Thoracic aorta (tissue), 2 donors: ENCODE measurements at places on chromosomes 7 and 10.

DNA sequence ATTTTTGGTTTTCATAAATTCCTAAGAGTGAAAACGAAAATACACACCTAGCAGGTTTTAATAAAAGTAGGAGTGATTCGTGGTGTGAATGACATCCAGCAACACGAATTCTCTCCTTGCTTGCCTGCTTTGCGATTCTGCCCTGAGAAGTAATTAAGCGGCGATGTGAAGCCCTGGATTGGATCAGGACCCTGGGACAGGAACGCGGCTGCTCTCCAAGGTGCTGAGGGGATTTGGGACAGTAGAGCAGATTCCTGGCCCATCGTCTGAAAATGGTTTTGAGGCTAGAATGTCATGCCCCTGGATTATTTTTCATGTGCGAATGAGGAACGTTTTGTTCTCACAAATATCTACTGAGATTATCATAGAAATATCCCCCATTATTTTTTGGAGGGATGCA, 7.8 kb downstream of the NPS start:
- H3K36me3 ChIP-seq: no peaks in the 10 kb centered on the region
- H3K27ac ChIP-seq: no peak overlapping the region
- H3K4me3 ChIP-seq: no peak overlapping the region

- no peaks in the 10 kb centered on the region for H3K27me3 ChIP-seq
- DNase-seq: no peak
- no peaks in the 10 kb centered on the region for H3K36me3 ChIP-seq
- H3K4me1 ChIP-seq: peaks cover 2% of the 10 kb centered on the region
These were observed 19.4 kb downstream of the SCRN1 start for GRCh38 chr7:29970158-29970557.

DNA sequence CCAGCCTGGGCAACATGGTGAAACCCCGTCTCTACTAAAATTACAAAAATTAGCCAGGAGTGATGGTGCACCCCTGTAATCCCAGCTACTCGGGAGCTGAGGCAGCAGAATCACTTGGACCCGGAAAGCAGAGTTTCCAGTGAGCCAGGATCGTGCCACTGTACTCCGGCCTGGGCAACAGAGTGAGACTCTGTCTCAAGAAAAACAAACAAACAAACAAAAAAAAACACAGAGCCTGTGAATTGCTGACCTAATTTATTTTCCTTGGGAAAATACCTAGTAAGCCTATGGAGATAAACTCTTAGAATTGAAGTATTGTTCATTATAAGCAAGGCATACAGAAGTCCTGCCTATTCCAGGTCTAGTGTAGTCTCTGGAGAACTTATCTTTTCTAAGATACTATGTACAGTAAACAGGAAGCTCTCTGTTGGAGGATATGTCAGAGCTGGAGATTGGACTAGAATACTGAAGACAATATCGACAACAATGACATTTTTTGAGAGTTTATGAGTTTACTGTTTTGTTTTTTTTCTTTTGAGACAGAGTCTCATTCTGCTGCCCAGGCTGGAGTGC, 14.9 kb downstream of the GTF2I start:
- H3K27me3 ChIP-seq: no peaks in the 10 kb centered on the region
- DNase-seq: no peak
- peaks cover 2% of the 10 kb centered on the region for H3K36me3 ChIP-seq
- H3K4me1 ChIP-seq: no peaks in the 10 kb centered on the region
- no peak overlapping the region for H3K27ac ChIP-seq
- no peak overlapping the region for H3K4me3 ChIP-seq

DNA sequence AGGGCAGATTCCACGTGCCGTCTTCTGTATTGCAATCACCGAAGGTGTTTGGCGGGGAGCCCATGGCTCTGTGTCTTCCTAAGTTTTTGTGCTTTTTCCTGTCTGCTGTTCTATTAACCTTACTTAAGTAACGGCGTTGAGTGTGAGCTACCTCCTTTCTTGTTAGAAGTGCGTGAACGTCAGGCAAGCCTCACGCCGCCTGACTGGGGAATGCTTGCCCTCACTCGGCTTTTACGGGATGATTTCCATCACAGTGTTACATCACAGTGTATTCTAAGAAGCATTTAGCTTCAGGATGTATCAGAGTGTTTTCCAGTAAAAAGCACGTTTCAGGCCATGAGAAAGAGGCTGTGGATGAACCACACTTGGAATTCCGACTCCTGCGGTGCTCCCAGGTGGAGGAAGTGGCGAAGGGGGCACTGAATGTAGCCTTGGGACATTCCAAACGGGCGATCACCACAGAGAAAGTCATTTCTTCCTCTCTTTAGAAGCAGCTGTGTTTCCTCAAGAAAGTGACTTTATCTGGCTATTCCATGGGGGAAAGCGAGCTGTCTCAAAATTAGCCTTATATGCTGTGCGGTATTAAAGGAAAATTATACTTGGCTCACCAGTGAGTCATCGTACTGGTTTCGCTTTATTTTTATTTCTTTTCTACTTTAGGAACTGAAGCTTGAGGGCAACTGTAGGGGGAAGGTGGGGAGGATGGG, 290.7 kb downstream of the KLF6 start:
- H3K27ac ChIP-seq: peak overlapping the region; percentile 78
- DNase-seq: no peak
- H3K4me1 ChIP-seq: peaks cover under 1% of the 10 kb centered on the region
- no peaks in the 10 kb centered on the region for H3K36me3 ChIP-seq
- peak overlapping the region; percentile 49 for H3K4me3 ChIP-seq
- no peaks in the 10 kb centered on the region for H3K27me3 ChIP-seq

DNA sequence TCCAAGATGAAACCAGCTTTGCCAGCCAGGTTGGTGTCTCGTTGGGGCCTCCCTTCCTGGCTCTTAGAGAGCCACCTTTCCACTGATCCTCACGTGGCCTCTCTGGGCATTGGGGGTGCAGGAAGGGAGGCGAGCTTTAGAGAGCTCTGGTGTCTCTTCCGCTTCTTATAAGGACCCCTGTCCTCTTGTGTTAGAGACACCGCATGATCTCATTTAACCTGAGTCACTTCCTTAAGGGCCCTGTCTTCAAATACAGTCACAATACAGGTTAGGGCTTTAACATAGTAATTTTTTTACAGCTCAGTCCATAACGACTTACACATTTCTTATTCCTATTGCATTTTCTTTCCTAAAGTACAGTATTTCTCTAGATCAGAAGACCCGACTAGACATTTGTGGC, 535.8 kb downstream of the SDK1 start:
- H3K27ac ChIP-seq: no peak overlapping the region
- H3K4me3 ChIP-seq: no peak overlapping the region
- H3K27me3 ChIP-seq: no peaks in the 10 kb centered on the region
- no peak for DNase-seq

GRCh38 chr10:71746344-71747037, 26.8 kb downstream of the VSIR start:
- peaks cover 21% of the 10 kb centered on the region for H3K4me1 ChIP-seq
- H3K36me3 ChIP-seq: peaks cover 9% of the 10 kb centered on the region
- no peak overlapping the region for H3K27ac ChIP-seq
- DNase-seq: no peak

GRCh38 chr10:95290461-95291364, at the start of gene PDLIM1:
PDLIM1 (minus strand) TSS chr10:95291003; CDS start chr10:95290915, 88 bp downstream.
- H3K27ac ChIP-seq: peak within 1 kb of the TSS; percentile 91
- peaks cover 52% of the 10 kb centered on the region for H3K4me1 ChIP-seq
- H3K27me3 ChIP-seq: no peaks in the 10 kb centered on the region
- H3K36me3 ChIP-seq: no peaks in the 10 kb centered on the region
- no peak for DNase-seq

DNA sequence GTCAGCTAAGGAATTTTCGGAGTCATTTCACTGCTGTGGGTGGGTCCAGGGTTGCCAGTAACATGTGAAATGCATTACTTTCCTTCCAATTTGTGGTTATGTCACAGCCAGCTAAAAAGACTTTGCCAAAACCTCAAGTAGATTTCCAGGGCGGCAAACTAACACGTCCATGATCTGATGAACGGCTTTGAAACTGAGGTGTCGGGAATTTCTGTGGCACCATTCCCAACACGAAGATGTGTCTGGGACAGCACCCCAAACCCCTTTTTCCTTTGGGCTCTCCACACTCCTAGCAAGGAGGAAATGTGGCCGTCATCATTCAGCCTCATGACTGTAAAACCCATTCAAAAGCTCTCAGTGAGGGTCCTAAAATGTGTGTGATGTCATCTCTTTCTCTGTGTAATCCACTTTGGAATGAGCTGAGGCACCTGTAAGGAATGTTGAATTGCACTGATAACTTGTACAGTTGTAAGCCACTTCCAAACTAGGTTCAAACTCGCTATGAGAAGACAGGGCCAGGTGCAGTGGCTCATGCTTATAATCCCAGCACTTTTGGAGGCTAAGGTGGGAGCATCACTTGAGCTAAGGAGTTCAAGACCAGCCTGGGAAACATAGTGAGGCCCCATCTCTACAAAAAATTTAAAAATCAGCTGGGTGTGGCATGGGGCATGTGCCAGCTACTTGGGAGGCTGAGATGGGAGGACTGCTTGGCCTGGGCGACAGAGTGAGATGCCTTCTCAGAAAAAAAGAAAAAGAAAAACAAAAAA, 146.1 kb upstream of the FRMD4A start:
- no peak overlapping the region for H3K4me3 ChIP-seq
- H3K36me3 ChIP-seq: no peaks in the 10 kb centered on the region
- H3K4me1 ChIP-seq: no peaks in the 10 kb centered on the region
- no peak overlapping the region for H3K27ac ChIP-seq
- no peak for DNase-seq

- no peak for DNase-seq
- H3K36me3 ChIP-seq: no peaks in the 10 kb centered on the region
- H3K27ac ChIP-seq: no peak overlapping the region
These were observed 11.0 kb downstream of the NXPH1 start for GRCh38 chr7:8444468-8444769.

- DNase-seq: no peak
- H3K27ac ChIP-seq: no peak overlapping the region
- H3K4me3 ChIP-seq: no peak overlapping the region
These were observed 108.9 kb downstream of the TPST1 start for GRCh38 chr7:66313886-66314568.

- no peak overlapping the region for H3K4me3 ChIP-seq
- no peak overlapping the region for H3K27ac ChIP-seq
- H3K36me3 ChIP-seq: no peaks in the 10 kb centered on the region
- DNase-seq: no peak
- H3K27me3 ChIP-seq: no peaks in the 10 kb centered on the region
These were observed 63.3 kb downstream of the C10orf143 start for GRCh38 chr10:130047336-130047735.

- no peak for DNase-seq
- H3K4me3 ChIP-seq: no peak overlapping the region
- no peaks in the 10 kb centered on the region for H3K27me3 ChIP-seq
- no peaks in the 10 kb centered on the region for H3K36me3 ChIP-seq
- H3K4me1 ChIP-seq: peaks cover 9% of the 10 kb centered on the region
- no peak overlapping the region for H3K27ac ChIP-seq
These were observed 161.0 kb downstream of the ST7 start for GRCh38 chr7:117114272-117114671.

DNA sequence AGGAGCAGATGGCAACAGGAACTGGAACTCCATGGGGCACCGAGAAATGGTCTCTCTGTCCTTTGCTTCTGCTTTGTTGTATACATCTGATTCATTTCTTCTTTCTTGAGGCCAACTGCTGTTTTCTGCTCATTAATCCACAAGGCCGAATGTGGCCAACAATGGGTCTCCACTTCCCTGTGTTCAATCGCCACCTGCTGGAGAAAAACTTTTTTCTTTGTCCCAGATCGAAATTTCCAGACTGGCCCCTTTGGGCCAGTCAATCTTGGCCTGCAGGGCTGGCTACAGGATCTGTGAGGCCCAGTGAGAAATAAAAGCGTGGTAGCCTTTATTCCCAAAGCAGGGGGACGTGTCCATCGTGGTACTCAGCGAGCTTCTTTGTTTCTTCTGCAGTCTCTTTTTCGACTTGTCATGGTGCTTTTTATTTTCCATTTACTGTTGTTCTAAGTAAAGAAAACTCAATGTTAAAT, 58.8 kb downstream of the PARP12 start:
- DNase-seq: no peak
- H3K27me3 ChIP-seq: no peaks in the 10 kb centered on the region
- no peak overlapping the region for H3K4me3 ChIP-seq
- no peaks in the 10 kb centered on the region for H3K36me3 ChIP-seq

GRCh38 chr10:118944959-118945633, 84.4 kb upstream of the NANOS1 start:
- DNase-seq: no peak
- no peaks in the 10 kb centered on the region for H3K36me3 ChIP-seq
- H3K27me3 ChIP-seq: no peaks in the 10 kb centered on the region
- no peak overlapping the region for H3K27ac ChIP-seq
- H3K4me1 ChIP-seq: peaks cover 6% of the 10 kb centered on the region

DNA sequence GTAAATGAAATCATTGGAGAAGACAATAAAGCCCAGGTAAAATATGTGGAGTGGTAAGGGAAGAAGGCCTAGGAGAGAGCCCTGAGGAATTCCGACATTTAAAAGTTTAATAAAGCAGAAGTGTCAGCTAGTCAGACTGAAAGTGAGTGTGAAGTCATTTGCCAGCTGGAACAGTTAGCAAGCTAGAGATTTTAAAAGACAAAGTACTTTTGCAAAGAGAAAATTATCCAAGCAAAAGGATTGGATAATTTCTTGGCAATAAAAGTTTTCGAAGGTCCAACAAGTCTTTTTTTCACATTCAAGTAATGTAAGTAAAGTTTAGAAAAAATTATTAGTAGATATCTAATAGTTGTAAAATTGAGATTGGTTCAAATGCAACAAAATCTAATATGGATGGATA, 27.1 kb upstream of the SEMA3C start:
- H3K4me3 ChIP-seq: no peak overlapping the region
- H3K36me3 ChIP-seq: no peaks in the 10 kb centered on the region
- no peak for DNase-seq
- H3K27me3 ChIP-seq: no peaks in the 10 kb centered on the region
- H3K4me1 ChIP-seq: peaks cover 3% of the 10 kb centered on the region
- no peak overlapping the region for H3K27ac ChIP-seq

GRCh38 chr7:121796936-121797656, 75.9 kb upstream of the PTPRZ1 start:
- H3K4me1 ChIP-seq: no peaks in the 10 kb centered on the region
- no peak overlapping the region for H3K27ac ChIP-seq
- no peak for DNase-seq
- H3K36me3 ChIP-seq: no peaks in the 10 kb centered on the region

GRCh38 chr7:149500201-149500600, 2.6 kb upstream of the ZNF746 start:
- H3K27ac ChIP-seq: no peak overlapping the region
- no peak overlapping the region for H3K4me3 ChIP-seq
- DNase-seq: no peak
- peaks cover 11% of the 10 kb centered on the region for H3K4me1 ChIP-seq

- H3K4me1 ChIP-seq: peaks cover 34% of the 10 kb centered on the region
- no peak overlapping the region for H3K27ac ChIP-seq
- H3K4me3 ChIP-seq: no peak overlapping the region
- no peaks in the 10 kb centered on the region for H3K27me3 ChIP-seq
These were observed 3.8 kb upstream of the ALDH18A1 start for GRCh38 chr10:95660283-95660682.

- H3K4me3 ChIP-seq: no peak overlapping the region
- peak overlapping the region; percentile 3 for H3K27ac ChIP-seq
- no peaks in the 10 kb centered on the region for H3K27me3 ChIP-seq
- no peak for DNase-seq
These were observed 46.7 kb downstream of the BMPR1A start for GRCh38 chr10:86803156-86803555.

GRCh38 chr10:33240931-33241330, 93.5 kb downstream of the NRP1 start:
- no peaks in the 10 kb centered on the region for H3K36me3 ChIP-seq
- no peak overlapping the region for H3K4me3 ChIP-seq
- H3K27me3 ChIP-seq: no peaks in the 10 kb centered on the region
- peaks cover 17% of the 10 kb centered on the region for H3K4me1 ChIP-seq
- H3K27ac ChIP-seq: no peak overlapping the region
- DNase-seq: no peak
